ENCODE measurements at places on chromosomes 2 and 18.

GRCh38 chr2:73408198-73408597 is 22.6 kb downstream of the ALMS1 start:
- DNase-seq = no peak

- no peak for DNase-seq
Observed at GRCh38 chr2:96961210-96961950, 25.0 kb downstream of the FAM178B start.

- no peak for DNase-seq
Observed at GRCh38 chr2:181111059-181111458, 130.7 kb downstream of the UBE2E3 start.

- no peak for DNase-seq
Observed at GRCh38 chr18:44651478-44651877, 29.2 kb upstream of the SETBP1 start.

DNA sequence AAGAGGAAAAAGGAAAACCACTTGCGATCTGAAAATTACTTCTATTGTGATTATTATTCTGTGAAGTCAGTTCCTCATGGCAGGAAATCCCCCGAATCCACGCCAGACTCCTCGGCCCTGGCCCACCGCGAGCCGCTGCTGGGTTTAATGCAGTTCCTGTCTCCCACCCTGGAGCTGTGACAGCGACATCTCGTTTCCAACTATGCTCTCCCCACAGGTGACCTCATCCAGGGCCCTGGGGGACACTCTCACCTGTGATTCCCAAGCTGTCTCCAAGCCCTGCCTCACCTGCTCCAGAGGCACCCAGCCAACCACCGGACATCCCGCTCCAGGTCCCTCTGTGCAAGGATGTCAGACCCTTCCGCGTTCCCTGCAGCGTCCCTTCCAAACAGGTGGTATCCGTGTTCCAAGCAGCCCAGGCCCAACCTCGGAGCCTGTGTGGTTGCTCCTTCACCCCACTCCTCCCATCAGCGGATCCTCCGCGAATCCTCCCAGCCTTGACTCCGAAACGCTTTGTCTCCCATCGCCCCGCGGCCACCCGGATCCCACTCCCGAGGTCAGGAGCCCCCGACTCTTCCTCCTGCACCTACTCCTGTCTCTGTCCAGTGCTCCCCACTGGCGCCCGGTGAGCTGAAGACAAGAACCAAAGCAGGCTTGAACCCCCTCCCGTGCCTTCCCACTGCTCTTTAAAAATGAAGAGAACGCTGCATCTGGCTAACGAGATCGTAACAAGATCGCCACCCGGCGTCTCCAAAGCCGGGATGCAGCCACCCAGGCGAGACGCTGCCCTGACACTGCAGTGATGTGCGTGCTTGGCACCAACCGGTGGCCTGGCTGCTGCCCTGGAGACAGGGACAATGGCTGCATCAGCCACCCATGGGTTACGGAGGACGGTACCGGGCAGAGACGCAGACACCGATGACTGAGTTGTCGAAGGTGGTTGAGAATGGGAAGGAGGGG is 96.5 kb downstream of the NDUFA10 start:
- DNase-seq = peak; percentile 23

DNA sequence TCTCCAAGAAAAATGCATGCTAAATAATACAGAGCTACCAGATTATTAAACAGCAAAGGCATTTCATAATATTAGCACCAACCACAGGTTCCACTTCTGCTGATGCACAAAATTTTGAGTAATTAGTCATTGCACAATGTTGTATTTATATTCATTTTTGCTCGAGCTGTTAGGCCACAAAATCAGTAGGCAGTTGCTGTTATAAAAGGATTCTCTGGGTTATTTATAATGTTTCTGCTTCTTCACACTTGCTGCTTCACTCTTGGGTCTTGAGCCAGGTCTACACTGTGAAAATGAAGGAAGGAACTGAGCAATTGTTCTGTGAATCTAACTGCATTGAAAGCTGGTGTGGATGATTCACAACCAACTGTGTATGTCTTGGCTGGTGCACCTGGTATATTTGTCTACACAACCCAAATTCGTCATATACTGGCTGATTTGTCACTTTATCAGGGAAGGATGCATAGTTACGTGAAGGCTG is 38.3 kb downstream of the MRPL33 start:
- no peak for DNase-seq

- DNase-seq = no peak
Observed at GRCh38 chr2:221434142-221434541, 138.0 kb downstream of the EPHA4 start.

GRCh38 chr2:157322432-157322831 is 3.2 kb downstream of the ERMN start:
- DNase-seq = no peak

DNA sequence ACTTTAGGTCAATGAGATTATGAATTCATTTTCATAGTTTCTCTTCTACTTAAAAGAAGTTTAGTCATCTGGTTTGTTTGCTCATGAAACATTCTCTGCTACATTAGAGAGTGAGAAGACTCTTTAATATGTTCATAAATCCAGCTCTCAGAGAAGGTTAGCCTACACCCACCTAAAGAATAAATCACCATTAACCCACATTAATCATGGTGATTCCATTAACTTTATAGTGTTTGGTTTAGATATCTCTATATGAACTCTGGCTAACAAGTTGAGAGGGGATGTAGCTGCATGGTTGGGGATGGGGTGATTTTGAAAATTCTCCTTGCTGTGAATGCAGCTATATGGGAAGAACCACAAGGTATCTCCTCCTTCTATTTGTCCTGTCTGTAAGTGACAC is 10.7 kb downstream of the TFPI start:
- DNase-seq = no peak

- DNase-seq = peak; percentile 14
Observed at GRCh38 chr2:24971286-24971535, 544 bp downstream of the DNAJC27 start.

GRCh38 chr2:239913636-239914417 is 111.3 kb downstream of the NDUFA10 start:
- DNase-seq = no peak

- DNase-seq = no peak
Observed at GRCh38 chr2:138124521-138124920, 160.2 kb downstream of the HNMT start.

DNA sequence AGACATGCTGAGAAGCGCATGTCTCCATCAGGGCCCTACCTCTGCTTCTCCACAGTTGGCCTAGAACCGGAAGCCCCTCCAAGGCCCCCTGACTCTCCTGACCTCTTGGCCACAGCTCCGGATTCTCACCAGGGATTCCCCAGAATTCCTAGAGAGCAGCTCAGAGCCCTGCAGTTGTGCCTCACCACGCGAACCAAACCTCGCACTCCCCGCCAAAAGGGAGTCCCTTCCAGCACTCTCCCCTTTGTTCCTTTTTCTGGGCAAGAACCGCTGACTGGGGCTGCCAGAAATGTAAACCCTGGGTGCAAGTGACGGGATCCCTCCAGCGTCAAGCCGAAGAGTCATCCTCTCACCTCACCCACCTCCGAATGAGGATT is 36.7 kb downstream of the AFF3 start:
- DNase-seq = no peak

DNA sequence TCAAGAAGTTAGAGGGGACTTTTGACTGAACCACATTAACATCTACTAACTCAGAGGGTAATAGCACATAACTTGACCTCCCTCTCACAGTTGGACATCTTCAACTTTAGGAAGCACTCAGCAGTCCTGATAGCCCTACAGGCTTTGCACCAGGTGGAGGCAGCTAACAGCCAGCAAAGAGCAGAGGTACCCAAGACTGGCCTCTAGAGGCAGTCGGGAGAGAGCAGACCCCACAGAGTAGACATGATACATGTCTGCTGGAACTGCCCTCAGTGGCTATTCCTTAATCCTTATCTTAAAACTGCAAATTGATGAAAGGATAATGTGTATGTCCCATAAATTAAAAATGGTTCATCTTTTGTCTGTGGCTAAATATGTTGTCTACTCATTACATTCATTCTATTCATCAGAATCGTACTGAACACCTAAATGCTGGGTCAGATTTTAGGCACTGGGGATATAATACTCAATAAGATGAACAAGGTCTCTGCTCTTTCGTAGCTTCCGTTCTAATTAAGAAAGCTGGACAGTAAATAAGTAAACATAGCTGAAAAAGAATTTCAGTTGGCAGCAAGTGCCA is 49.8 kb downstream of the CAB39 start:
- DNase-seq = no peak

GRCh38 chr18:45024357-45025088 is 343.8 kb downstream of the SETBP1 start:
- no peak for DNase-seq

GRCh38 chr18:63331105-63331504 is 11.5 kb upstream of the BCL2 start:
- no peak for DNase-seq

GRCh38 chr2:232979871-232980461 is 33.1 kb downstream of the NGEF start:
- no peak for DNase-seq

- no peak for DNase-seq
Observed at GRCh38 chr2:37637985-37638384, 33.5 kb downstream of the CDC42EP3 start.

DNA sequence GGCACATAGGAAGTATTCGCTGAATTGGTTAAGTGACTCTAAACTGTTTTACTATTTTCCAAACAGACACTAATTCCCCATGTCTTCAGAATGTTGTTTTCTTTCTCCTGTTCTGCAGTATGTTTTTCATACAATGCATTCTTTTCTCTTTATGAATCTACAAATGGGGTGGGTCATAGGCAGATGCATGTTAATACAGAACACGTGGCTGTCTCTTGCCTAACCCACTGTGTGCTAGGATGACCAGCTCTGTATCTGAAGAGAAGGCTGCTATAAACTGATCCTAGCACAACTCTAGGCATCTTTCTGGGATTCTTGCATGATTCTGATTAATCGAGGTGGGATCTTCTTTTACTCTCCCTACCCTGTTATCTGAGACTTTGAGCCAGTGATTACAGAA is 826.0 kb downstream of the PLCL1 start:
- DNase-seq = no peak

- no peak for DNase-seq
Observed at GRCh38 chr2:14072338-14072737, 560.2 kb upstream of the LRATD1 start.

- DNase-seq = no peak
Observed at GRCh38 chr2:201507725-201508124, 56.2 kb downstream of the STRADB start.

DNA sequence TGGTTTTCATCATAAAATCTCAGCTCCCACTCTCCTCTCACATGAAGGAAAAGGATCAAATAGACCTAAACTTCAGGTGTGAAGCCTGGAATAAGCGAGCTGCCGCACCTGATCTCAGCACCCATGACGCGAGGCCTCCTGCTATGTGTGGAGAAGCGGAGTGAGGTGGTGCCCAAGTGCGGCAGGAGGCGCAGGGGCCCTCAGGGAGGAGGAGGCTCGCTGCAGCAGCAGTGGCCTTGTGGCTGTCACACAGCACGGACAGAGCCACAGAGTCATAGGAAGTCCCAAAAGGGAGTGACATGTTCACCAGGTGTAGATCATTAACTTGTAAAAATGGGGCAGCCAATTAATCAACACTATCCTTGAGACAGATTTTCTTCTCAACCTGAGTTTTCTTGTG is 9.1 kb downstream of the SCLY start:
- no peak for DNase-seq

GRCh38 chr2:156405586-156405985 is 30.6 kb upstream of the GPD2 start:
- DNase-seq = no peak

DNA sequence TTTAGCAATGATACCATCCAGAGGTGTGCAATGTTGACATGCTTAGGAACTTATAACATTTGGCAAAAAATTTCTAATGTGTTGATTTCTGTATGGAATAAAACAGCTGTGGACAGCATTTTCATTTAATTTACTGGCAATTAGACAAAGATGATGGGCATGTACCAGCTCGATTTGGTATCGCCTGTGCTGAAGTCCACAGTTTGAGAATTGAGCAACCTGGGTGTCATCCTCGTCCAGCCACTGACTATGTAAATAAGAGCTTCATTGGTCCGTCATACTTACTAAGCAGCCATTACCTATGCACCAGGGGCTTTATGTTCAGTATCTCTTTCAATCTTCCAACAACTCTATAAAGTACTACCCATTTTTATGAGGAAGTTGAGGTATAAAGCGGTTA is 24.6 kb upstream of the ACAA2 start:
- no peak for DNase-seq

GRCh38 chr2:47021301-47022009 is 105.8 kb upstream of the MCFD2 start:
- DNase-seq = no peak

- no peak for DNase-seq
Observed at GRCh38 chr2:239589833-239590232, 189.0 kb upstream of the HDAC4 start.

- DNase-seq = no peak
Observed at GRCh38 chr2:62489162-62489561, 16.8 kb downstream of the TMEM17 start.

DNA sequence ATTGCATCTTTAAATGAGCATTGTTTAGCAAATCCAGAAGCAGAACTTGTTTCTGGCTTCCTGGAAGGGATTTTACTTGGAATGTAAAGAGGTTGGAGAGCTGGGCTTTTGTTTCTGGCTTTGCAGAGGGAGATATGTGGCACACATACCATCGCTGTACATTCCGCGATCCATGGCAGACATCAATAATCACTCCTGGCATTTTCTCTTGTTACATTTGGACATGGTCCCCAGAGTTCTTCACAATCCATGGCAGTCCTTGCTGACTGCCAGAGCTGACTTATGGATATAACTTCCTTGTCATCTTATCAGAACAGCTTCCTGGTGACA is 445.6 kb upstream of the SPRED2 start:
- no peak for DNase-seq

DNA sequence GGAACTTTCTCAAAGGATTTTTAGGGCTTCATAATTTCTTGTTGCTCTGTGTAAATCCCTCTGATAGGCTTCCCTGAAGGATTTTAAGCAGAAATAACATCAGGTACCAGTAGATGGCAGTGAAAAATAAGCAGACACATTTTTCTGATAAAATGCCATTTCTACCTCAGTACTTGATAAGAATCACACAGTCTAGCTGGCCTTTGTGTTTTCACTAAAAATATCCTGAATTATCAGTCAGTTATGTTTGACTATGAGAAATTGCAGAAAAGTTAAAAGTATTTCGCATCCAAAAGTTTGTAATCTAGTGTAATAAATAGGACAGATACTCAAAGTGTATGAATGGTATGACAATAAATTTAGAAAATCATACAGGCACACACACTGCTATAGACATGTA is 68.7 kb downstream of the DNAJC10 start:
- DNase-seq = peak; percentile 16

DNA sequence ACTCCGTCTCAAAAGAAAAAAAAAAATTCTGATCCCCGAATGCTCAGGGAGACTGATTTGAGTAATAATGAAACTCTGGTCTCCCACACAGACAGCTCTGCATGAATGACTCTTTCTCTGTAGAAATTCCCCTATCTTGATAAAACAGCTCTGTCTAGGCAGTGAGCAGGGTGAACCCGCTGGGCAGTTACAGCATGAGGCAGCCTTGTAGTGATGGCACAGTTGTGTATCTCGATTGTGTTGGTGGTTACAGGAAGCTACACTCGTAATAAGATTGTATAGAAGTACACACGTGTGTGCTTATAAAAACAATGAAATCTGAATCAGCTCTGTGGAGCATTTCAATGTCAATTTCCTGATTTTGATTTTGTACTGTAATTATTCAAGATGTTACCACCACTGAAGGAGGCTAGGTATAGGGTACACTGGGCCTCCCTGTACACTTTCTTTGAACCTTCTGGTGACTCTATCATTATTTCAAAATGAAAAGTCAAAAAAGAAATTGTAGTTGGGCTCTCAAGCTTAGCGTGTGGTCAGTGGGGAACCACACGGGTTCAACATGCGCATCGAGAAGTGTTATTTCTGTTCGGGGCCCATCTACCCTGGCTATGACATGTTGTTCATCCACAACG is 34.9 kb upstream of the ATP8B1 start:
- no peak for DNase-seq
